ENCODE measurements at places on chromosomes 1 and 21. TPM values are rescaled to one million over a fixed set of nuclear protein-coding genes. Genes with fewer than 3 reads are reported as not detected.

B3GALT2 gene
- total RNA-seq, result 3.7 TPM

AVPR1B gene
- not detected for total RNA-seq

TRIM45 gene
- total RNA-seq, result 0.90 TPM

PER3 gene
- total RNA-seq, result 2.1 TPM

CD101 gene
- 0.39 TPM for total RNA-seq

HPCA gene
- total RNA-seq, result not detected

HAPLN2 gene
- total RNA-seq, result 0.13 TPM

DPYD gene
- total RNA-seq, result 12.6 TPM

NEXN gene
- 0.77 TPM for total RNA-seq

CAPN8 gene
- not detected for total RNA-seq

FAM229A gene
- 1.4 TPM for total RNA-seq

ENTREP3 gene
- 3.0 TPM for total RNA-seq

DDAH1 gene
- total RNA-seq, result 45.9 TPM

ATP5PF gene
- total RNA-seq, result 39.7 TPM

MXRA8 gene
- total RNA-seq, result not detected

RGL1 gene
- total RNA-seq, result 28.3 TPM

LCE1F gene
- not detected for total RNA-seq

SOD1 gene
- 133 TPM for total RNA-seq
